ENCODE measurements at places on chromosomes 3 and 15.

GRCh38 chr15:71598741-71599140 lies 211.6 kb upstream of the NR2E3 start:
- DNase-seq: no peak

DNA sequence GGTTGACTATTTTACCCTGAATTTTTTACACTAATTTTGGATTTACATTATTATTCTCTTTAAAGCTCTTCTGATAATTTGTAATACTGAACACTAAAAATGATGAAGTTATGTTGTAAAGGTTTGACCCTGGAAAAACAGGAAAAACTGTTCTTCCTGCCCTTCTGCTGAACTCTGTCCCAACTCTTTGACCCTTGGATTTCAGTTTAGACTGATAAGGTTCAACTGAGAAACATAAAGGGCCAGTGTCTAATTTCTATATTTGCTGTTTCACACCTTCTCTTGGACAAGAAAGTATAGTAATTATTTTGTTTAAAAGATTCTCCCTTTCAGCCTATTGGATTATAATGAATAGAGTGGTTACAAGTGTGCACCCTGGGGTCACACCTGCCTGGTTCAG lies 12.8 kb upstream of the TMOD3 start:
- peak; percentile 32 for DNase-seq

- DNase-seq: no peak
Observed at GRCh38 chr3:30471066-30471465, 135.3 kb upstream of the TGFBR2 start.

DNA sequence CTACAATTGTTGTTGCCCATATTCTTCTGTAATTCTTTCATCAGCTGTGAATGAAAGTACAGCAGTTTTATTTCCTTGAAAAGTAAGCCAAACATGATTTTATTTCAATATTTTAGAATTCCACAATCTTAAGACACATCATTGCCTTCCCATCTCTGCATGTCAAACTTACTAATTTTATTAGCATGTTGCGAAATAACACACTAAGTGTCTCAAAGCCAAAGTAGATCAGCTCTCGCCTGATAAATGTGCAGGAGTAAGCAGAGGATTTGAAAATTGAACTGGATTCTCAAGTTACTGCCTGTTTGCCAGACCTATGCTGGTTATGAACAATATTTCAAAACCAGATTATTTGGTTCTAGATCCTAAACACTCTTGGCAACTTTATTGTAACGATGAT lies 25.7 kb downstream of the TGFBR2 start:
- no peak for DNase-seq

DNA sequence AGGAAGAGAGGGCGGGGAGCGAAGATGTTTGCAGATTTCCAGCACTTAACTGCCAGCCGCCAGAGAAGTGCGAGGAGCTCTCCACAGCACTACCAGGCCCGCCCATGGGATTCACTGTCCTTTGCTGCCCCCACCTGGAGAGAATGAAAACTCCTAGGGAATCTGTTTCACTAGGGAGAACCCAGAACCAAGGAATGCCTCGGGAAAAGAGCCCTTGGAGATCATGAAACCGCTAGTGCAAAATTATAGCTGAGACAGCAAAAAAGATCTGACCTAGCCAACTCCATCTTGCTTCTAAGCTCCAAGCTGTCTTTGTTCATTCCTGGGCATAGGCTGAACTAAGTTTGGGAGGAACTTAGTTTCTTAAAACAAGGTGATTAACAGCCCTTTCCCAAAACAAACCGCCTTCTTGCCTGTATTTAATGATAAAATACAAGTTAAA lies 82.6 kb upstream of the GCNT3 start:
- DNase-seq: peak; percentile 82

DNA sequence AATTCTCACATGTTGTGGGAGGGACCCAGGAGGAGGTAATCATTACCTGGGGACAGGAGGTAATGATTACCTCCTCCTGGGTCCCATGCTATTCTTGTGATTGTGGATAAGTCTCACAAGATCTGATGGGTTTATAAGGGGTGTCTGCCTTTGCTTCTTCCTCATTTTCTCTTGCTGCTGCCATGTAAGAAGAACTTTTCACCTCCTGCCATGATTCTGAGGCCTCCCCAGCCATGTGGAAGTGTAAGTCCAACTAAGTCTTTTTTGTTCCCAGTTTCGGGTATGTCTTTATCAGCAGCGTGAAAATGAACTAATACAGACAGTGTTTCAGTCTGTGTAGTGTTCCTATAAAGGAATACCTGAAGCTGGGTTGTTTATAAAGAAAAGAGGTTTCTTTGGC lies 13.1 kb upstream of the KCTD6 start:
- DNase-seq: no peak

GRCh38 chr3:56593455-56594158 lies 36.6 kb downstream of the CCDC66 start:
- no peak for DNase-seq

- DNase-seq: no peak
Observed at GRCh38 chr3:8152821-8153418, 348.7 kb upstream of the LMCD1 start.

GRCh38 chr3:156368189-156368588 lies 186.7 kb downstream of the SSR3 start:
- DNase-seq: no peak

GRCh38 chr3:37897763-37898162 lies 36.1 kb downstream of the CTDSPL start:
- no peak for DNase-seq

DNA sequence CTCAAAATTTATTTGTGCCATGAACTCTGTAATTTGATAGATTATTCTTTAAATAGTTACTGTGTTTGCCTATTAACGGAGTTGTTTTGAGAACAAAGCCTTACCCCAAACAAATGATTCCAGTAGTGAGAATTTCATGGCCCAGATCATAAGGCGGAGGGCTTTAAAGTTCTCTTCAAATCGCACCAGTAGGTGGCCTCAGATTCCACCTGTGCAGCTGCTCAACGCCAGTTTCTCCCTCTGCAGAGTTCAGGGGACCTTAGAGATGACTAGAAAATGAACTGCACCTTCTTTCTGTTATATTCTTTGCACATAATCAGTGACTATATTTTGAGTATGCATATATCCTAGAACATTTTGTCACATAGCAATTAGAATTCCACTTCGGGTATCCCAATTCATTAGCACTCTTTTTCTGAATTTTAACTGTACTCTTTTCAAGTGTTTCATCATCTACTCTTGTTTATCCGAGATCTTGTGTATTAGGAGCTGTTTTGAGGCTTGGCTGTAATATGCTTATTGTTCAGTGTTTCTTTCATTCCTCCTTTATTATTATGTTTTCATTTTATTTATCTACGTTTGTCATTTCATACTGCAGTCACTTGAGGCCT lies 232.6 kb upstream of the CHRM5 start:
- peak; percentile 47 for DNase-seq

DNA sequence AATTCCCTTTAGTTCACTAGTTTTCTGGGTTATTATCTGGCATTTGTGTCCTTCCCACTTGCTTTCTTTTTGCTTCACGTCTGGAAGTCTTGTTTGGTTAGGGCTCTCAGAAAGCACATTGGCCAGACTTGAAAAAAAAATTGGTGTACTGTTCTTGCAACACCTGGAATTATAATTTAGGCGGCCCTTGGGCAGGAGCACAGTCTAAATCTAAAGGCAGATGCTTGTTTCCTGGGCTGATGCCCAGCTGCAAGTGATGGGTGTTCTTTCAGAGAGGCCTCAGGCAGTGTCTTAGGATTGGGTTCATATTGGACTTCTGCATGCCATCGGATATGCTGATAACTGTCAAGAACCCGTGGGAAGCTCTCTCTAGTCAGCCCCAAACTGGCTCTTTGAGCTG lies 521.5 kb downstream of the PDCD6IP start:
- DNase-seq: no peak

DNA sequence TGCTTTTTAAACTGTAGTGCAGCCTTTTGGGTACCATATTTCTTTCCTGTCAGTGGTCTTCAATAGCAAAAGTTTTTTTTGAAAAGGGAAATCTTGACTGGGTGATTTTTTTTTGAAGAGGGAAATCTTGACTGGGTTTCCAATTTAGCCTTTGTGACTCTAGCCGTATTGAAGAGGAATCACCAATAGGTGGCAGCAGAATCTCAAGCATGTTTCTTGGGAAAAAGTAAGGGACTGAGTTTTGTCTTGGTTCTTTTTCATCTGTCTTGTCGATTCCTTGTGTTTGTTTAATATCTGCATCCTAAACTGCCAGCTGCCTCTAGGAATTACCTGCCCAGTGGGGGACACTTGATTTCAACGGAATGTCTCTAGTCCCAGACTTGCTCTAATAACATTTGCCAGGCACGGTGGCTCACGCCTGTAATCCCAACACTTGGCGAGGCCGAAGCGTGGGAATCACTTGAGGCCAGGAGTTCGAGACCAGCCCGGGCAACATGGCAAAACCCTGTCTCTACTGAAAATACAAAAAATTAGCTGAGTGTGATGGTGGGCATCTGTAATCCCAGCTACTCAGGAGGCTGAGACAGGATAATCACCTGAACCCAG lies 89.2 kb downstream of the RBPMS2 start:
- peak; percentile 55 for DNase-seq

DNA sequence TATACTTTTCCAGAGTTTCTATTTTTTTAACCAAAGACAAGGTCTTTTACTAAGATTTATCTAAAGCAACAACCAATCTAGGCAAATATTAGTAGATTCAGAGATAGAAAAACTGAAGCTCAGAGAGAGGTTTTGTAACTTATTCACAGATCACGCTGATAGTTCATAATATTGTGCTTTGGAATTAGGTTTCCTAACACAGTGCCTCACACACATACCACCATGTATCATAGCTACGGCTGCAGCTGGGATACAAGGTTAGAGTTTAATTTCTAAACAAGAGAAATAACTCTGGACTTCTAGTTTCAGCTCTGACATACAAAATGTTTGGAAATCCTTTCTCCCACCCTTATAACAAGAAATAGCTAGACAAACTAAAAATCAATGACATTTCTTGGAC lies 565.7 kb downstream of the PYDC2 start:
- no peak for DNase-seq

GRCh38 chr3:48186631-48187300 lies 1.5 kb downstream of the CDC25A start:
- DNase-seq: peak; percentile 6

GRCh38 chr3:29972320-29972993 lies 633.9 kb upstream of the TGFBR2 start:
- no peak for DNase-seq

DNA sequence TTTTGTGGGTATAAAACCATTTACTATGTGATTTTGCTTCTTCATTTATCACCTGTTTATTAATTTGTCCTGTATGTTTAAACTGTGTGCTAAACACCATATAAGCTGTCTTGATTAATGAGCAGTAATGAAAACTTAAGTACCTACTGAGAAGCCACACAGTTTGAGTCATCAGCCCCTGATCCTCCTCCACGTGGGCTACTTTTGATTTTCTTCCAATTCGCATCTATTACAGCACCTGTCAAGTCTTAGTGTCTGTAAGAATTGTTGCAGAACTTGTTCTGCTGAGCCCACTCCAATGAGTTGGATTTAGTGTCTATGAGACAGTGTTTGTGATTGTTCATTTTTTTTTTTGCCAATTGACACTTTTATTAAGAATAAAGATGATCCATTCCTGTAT lies 16.8 kb downstream of the EPHA6 start:
- DNase-seq: no peak

DNA sequence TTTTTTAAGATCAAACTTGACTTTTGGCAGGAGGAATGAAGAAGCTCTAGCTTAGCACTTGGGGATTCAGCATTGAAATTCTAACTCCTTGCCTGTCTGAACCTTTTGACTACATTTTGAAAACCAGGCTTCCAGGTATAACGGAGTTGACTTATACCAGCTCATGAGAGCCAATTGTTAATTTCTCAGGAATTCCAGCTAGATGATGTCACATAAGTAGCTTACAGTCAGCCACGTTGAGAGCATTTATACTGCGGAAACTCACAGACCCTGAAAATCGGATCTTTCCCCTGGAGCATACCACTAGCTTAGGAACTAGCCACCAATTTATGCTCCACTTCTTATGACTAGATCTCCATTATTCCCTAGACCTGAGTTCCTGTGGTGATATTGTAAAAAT lies 321.4 kb upstream of the DPH6 start:
- no peak for DNase-seq

GRCh38 chr3:48588230-48588629 lies 6.9 kb downstream of the COL7A1 start:
- no peak for DNase-seq

DNA sequence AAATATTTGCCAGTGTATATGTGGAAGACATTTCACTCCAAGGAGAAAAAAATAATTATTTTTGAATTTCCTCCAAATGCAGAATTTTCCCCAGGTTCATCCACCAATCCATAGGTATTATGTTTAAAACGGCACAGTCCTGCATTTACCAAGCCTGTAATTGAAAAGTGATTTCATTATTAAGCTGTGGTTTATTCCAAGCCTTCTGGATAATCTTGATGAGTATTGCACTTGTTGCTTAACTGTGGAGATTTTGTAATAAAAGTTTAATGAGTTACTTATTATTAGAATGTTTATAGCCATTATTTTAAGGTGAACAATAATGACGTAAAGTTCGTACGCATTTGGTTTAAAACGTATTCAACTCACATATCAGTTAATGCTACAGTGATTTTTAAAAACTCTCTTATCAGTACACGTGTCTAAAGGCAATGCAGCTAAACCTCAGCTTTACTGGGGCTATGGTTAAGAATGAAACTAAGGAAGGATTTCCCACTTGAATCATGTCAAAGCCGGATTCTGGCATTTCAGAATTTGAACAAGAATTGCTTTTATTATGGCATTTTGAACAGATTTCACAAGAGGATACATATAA lies 283.9 kb downstream of the MECOM start:
- DNase-seq: no peak

DNA sequence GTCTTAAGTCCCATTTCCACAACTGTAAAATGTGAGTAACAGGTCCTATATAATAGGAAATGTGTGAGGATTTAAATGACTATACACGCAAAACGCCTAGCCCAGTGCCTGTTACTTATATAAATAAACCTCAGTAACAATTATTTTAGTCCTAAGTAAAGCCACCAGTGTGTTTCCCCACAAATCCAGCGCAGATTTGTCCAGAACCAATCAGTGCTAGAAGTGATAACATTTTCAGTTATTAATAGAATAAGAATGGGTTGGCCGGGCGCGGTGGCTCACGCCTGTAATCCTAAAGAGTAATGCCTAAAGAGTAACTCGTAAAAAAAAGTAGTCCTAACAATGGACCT lies 561 bp downstream of the RPAP1 start:
- no peak for DNase-seq

- DNase-seq: no peak
Observed at GRCh38 chr3:2001306-2002108, 97.2 kb upstream of the CNTN4 start.

GRCh38 chr3:141248064-141248463 lies 16.4 kb downstream of the PXYLP1 start:
- no peak for DNase-seq

GRCh38 chr15:85691350-85692240 lies 103.1 kb downstream of the KLHL25 start:
- no peak for DNase-seq

- no peak for DNase-seq
Observed at GRCh38 chr3:185210621-185211142, 43.2 kb downstream of the EHHADH start.

- no peak for DNase-seq
Observed at GRCh38 chr3:108527109-108527508, 16.7 kb upstream of the MYH15 start.
